ENCODE measurements at places on chromosomes 5 and 9.

- no peak for DNase-seq
These were observed 245.5 kb downstream of the SMARCA2 start for GRCh38 chr9:2260417-2261306.

- DNase-seq = no peak
These were observed 111.9 kb downstream of the ROR2 start for GRCh38 chr9:91837981-91838731.

- no peak for DNase-seq
These were observed 243.8 kb downstream of the COX7C start for GRCh38 chr5:86861512-86861911.

- DNase-seq = no peak
These were observed 8.1 kb downstream of the RPS6 start for GRCh38 chr9:19371942-19372341.

GRCh38 chr9:77750284-77750683, 102.2 kb upstream of the GNA14 start:
- DNase-seq = no peak

DNA sequence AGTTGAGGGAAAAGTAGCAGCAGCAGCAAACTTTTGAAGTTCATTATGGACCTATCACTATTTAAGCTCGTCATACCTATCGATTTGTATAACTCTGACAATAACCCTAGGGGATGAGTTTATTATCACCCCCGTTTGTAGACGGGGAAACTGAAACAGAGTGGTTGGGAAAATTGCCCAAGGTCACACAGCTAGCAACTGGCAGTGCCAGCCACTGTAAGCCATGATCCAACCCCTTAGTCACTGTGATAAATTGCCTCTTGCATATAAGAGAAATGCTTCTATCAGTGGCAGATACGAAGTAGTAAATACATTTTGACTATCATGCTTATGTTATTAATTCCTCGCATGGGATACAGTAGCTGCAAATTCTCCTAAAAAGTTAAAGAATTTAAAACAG, 73.3 kb upstream of the ATP10B start:
- DNase-seq = no peak

DNA sequence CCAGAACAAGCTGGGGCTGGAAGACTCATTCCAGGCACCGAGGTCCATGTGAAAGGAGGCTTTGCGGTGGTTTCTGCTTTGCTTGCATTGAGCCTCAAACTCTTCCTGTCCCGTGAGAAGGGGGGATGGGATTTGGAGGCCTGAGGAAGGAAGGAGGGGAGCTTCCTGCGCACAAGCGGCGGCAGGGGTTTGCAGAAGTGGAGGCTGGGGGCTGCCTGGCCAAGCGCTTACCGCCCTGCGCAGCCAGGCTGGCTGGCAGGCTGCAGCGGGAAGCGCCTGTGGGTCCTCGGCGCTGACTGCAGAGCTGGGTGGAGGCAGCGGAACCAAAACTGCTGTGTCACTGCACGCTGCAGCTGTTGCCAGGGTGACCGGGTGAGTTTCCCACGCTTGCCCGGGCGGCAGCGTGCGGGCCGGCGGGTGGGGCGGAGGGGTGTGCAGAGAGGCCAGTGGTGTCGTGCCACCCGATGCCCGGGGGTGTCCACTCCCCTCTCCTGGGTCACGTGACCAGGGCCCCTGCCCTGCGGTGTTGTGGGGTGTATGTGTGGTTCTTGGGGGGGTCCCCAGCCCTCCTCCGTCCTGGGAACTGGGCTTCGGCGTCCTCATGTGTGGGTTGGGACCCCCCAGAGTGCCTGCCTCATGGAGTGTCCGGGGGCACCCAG, 81.0 kb downstream of the RXRA start:
- peak; percentile 58 for DNase-seq

GRCh38 chr5:132483661-132484390, 6.7 kb downstream of the IRF1 start:
- DNase-seq = no peak

DNA sequence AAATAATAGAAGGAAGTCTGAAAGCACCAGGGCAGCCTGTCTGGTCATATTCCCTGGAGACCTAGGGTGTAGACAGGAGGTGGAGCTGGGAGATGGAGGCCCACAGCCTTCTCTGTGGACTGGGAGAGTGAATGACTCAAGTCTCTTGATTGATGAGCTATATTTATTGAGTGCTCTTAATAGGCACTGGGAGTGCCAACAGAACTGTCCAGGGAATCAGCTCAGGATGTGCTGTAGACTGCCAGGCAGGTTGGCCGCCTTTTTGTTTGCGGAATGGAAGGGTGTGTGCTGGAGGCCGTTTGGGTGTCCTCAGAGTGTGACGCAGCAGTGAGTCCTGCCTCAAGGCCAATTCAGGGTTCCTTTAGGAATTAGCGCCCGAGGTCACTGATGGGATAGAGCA, 33.4 kb upstream of the POMT1 start:
- no peak for DNase-seq
